ENCODE measurements at places on chromosomes 5 and 9. TPM values are rescaled to one million over a fixed set of nuclear protein-coding genes. Genes with fewer than 3 reads are reported as not detected.

Gene C9orf50
- not detected for total RNA-seq

Gene ADAM19
- 229 TPM for total RNA-seq

Gene LURAP1L
- total RNA-seq: not detected

Gene NEUROG1
- total RNA-seq: not detected

Gene RMI1
- total RNA-seq: 26.1 TPM

Gene TRPM3
- not detected for total RNA-seq

Gene NR2F1-AS1
- not detected for total RNA-seq

Gene PRLR
- not detected for total RNA-seq

Gene PCDHB9
- total RNA-seq: not detected

Gene RUFY1
- 40.2 TPM for total RNA-seq

Gene SPACA9
- 1.1 TPM for total RNA-seq

GRCh38 chr5:141547488-141547887 lies 58.6 kb downstream of the PCDHGC5 start:
- no peak for DNase-seq
- no peak overlapping the region for H3K27ac ChIP-seq
- peaks cover 91% of the 10 kb centered on the region for H3K36me3 ChIP-seq
- no peak overlapping the region for H3K4me3 ChIP-seq
- no peaks in the 10 kb centered on the region for H3K27me3 ChIP-seq
- no peaks in the 10 kb centered on the region for H3K4me1 ChIP-seq

DNA sequence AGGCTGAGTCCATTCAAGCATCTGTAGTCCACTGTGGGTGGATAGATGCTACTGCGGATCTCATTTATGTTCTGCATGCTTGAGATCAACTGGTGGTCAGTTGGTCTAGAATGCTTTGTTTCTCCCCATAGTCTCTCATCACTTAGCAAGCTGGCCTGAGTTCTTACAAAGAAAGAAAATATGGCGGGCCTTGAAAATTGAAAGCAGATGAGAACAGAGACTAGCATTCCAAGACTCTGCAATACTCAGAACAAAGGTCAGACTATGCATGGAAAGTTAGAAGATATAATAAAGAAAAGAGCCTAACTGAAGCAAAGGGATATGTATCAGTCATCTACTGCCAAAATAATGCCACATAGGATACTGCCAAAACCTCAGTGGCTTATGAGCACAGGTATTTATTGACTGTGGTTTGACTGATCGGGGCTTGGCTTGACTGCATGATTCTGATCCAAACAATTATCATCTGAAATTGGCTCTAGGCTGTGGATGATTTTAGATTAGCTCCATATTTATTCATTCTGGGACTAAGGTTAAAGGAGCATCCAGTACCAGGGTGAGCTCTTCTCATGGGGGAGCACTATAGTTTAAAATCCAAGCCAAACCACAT lies 258.9 kb downstream of the TAF11L14 start:
- H3K27me3 ChIP-seq: no peaks in the 10 kb centered on the region
- no peak overlapping the region for H3K27ac ChIP-seq
- no peaks in the 10 kb centered on the region for H3K4me1 ChIP-seq
- DNase-seq: no peak
- H3K36me3 ChIP-seq: no peaks in the 10 kb centered on the region
- H3K4me3 ChIP-seq: no peak overlapping the region

- H3K27me3 ChIP-seq: no peaks in the 10 kb centered on the region
- H3K36me3 ChIP-seq: peaks cover 10% of the 10 kb centered on the region
- DNase-seq: no peak
These were observed 1.9 kb downstream of the STOM start for GRCh38 chr9:121368138-121368522.

DNA sequence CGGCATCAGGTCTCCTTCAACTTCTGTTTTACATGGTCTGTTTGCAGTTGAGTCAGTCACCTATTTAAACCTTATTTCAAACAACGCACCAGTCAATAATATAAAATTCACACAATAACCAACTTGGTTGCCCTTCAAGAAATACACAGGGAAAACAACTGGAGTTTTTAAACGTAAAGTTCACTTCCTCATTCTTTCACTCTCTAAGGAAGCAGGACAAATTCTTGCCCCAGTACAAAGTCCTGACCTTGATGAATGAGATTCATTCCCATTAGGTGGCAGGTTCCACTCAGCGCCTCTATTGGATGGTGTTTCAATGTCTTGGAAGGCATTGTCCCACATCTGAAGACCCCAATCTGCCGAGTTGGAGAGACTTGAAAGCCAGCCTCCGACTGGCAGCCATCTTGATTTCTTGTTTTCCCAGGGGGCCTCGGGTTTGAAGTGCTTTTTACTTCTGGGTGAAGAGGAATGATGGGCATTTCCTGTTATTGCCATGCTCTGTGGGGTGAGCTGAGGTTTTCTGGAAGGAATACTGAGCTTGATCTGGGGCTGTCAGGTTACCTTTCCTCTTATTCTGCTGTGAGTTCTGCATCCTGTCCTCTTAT lies 105.0 kb downstream of the ACER2 start:
- no peak for DNase-seq
- peaks cover 44% of the 10 kb centered on the region for H3K4me1 ChIP-seq
- no peaks in the 10 kb centered on the region for H3K36me3 ChIP-seq
- peak overlapping the region; percentile 40 for H3K27ac ChIP-seq

- H3K27ac ChIP-seq: no peak overlapping the region
- no peaks in the 10 kb centered on the region for H3K27me3 ChIP-seq
- no peak for DNase-seq
- no peaks in the 10 kb centered on the region for H3K4me1 ChIP-seq
- H3K4me3 ChIP-seq: no peak overlapping the region
These were observed 191.3 kb upstream of the TMEM161B start for GRCh38 chr5:88459971-88460370.

GRCh38 chr5:95909738-95910137 lies 51.9 kb downstream of the ELL2 start:
- no peak for DNase-seq
- peaks cover 75% of the 10 kb centered on the region for H3K36me3 ChIP-seq

DNA sequence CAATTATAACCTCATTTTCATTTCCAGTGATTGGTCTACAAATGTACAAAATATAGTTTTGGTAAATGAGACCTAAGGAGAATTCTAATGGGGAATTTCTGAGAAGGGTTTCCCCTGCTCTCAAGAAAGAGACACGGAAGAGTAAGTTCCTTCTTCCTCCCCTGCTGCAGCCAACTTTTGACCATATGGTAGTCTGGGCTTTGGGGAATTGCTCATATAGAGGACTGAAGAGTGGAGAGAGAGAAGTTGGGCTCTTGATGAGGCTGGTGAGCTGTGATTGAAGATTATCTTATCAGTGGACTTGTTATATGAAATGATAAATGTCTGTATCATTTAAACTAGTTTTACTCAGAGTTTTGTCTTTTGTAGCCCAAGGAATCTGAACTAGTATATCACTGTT lies 4.3 kb upstream of the LNPEP start:
- DNase-seq: no peak
- H3K27ac ChIP-seq: no peak overlapping the region
- H3K27me3 ChIP-seq: no peaks in the 10 kb centered on the region
- peaks cover 17% of the 10 kb centered on the region for H3K36me3 ChIP-seq

- H3K27ac ChIP-seq: no peak overlapping the region
- H3K36me3 ChIP-seq: no peaks in the 10 kb centered on the region
- no peak overlapping the region for H3K4me3 ChIP-seq
- no peaks in the 10 kb centered on the region for H3K4me1 ChIP-seq
- DNase-seq: no peak
These were observed 10.5 kb upstream of the MYORG start for GRCh38 chr9:34387239-34387638.

DNA sequence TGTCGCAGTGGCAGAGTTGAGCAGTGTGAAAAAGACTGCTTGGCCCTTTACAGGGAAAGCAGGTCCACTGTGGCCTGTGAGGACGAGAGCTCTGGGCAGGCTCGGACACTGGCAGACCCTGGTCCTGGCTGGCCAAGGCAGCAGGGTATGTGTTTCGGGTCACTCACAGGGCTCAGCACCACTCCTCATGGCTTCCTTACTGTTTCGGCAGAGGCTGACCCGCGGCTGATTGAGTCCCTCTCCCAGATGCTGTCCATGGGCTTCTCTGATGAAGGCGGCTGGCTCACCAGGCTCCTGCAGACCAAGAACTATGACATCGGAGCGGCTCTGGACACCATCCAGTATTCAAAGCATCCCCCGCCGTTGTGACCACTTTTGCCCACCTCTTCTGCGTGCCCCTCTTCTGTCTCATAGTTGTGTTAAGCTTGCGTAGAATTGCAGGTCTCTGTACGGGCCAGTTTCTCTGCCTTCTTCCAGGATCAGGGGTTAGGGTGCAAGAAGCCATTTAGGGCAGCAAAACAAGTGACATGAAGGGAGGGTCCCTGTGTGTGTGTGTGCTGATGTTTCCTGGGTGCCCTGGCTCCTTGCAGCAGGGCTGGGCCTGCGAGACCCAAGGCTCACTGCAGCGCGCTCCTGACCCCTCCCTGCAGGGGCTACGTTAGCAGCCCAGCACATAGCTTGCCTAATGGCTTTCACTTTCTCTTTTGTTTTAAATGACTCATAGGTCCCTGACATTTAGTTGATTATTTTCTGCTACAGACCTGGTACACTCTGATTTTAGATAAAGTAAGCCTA lies 15.7 kb downstream of the SQSTM1 start:
- peak; percentile 64 for DNase-seq
- peak overlapping the region; percentile 89 for H3K27ac ChIP-seq
- H3K27me3 ChIP-seq: no peaks in the 10 kb centered on the region
- H3K4me3 ChIP-seq: peak overlapping the region; percentile 22

GRCh38 chr9:91211919-91212318 lies 149.8 kb downstream of the AUH start:
- H3K4me3 ChIP-seq: peak overlapping the region; percentile 34
- H3K4me1 ChIP-seq: peaks cover 49% of the 10 kb centered on the region
- DNase-seq: no peak
- H3K27ac ChIP-seq: peak overlapping the region; percentile 87

GRCh38 chr9:137128158-137128861 lies 10.6 kb upstream of the GRIN1 start:
- peak overlapping the region; percentile 78 for H3K27ac ChIP-seq
- peaks cover 3% of the 10 kb centered on the region for H3K27me3 ChIP-seq
- no peak for DNase-seq
- H3K36me3 ChIP-seq: peaks cover 3% of the 10 kb centered on the region
- H3K4me1 ChIP-seq: peaks cover 24% of the 10 kb centered on the region

DNA sequence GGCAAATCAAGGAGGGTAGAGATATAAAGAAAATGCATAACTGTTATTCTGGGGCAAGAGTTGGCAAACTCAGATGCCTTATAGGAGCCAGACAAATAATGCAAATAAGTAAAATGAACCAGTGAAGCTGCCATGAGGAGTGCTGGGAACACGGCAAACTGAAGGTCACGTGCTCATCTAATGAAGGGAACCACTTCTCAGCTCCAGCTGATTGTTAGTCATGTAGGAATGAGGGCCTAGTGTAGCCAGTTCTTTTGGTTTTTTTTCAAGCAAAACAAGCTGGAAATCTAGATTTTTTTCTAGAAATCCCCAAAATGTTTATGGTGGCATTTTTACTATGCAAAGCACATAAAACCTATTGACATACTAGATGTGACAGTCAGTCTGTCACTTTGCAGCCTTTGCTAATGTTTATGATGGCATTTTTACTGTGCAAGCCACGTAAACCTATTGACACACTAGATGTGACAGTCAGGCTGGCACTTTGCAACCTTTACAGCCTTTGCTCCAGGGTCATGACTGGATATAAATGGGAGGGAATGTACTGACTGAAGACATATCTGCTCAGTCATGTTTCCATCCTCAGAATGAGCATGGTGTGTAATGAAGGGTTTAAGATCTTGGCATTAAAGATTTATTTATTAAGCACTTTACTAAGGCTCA lies 39.4 kb downstream of the RUSC2 start:
- no peaks in the 10 kb centered on the region for H3K4me1 ChIP-seq
- no peak for DNase-seq
- no peaks in the 10 kb centered on the region for H3K36me3 ChIP-seq
- no peaks in the 10 kb centered on the region for H3K27me3 ChIP-seq

GRCh38 chr9:6413365-6414246 lies 607 bp downstream of the UHRF2 start:
- H3K4me1 ChIP-seq: peaks cover 48% of the 10 kb centered on the region
- H3K27ac ChIP-seq: peak overlapping the region; percentile 84
- H3K36me3 ChIP-seq: peaks cover 36% of the 10 kb centered on the region
- peak overlapping the region; percentile 96 for H3K4me3 ChIP-seq

DNA sequence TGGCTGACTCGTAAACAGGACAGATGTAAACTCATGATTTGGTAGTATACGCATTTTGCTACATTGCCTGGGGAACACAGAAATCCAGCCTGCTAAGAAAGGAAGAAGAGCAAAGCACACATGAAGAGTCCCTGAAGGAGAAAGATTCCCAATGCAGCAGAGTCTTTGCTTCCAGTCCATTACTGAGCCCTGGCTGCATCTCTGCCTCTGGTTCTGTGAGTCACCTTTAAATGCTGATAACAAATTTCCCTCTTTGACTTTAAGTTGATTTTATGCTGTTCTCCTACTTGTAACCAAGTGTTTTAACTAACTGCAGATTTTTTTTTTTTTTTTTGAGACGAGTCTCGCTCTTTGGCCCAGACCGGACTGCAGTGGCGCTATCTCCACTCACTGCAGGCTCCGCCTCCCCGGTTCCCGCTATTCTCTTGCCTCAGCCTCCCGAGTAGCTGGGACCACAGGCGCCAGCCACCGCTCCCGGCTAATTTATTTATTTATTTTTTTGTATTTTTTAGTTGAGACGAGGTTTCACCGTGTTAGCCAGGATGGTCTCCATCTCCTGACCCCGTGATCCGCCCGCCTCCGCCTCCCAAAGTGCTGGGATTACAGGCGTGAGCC lies 8.5 kb upstream of the PRXL2C start:
- H3K27me3 ChIP-seq: peaks cover 2% of the 10 kb centered on the region
- DNase-seq: no peak
- H3K4me3 ChIP-seq: no peak overlapping the region
- H3K4me1 ChIP-seq: no peaks in the 10 kb centered on the region

- no peaks in the 10 kb centered on the region for H3K4me1 ChIP-seq
- H3K27ac ChIP-seq: no peak overlapping the region
- H3K27me3 ChIP-seq: peaks cover 3% of the 10 kb centered on the region
- H3K36me3 ChIP-seq: no peaks in the 10 kb centered on the region
- no peak for DNase-seq
These were observed 303.6 kb downstream of the PIK3R1 start for GRCh38 chr5:68519143-68519542.

DNA sequence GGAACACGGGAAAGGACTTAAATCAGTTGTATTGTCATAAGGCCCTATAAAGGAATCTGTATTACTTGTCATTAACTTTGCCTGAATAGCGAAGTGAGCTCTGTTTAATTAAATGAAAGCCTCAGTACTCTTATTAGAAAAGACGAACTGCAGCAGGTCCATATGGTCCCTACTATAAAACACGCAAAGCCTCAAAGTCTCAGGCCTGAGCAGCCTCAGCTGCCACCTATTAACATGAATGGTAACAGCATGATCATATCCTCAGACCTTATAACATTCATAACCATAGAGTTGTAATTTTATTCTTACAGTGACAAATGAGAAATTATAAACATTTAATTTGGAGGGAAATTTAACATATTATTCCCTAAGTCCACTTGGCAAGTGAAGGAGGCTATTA lies 1113.7 kb upstream of the WWC1 start:
- no peaks in the 10 kb centered on the region for H3K4me1 ChIP-seq
- H3K27ac ChIP-seq: no peak overlapping the region
- DNase-seq: no peak
- no peak overlapping the region for H3K4me3 ChIP-seq
- H3K36me3 ChIP-seq: no peaks in the 10 kb centered on the region

GRCh38 chr5:43425983-43426382 lies 13.8 kb upstream of the CCL28 start:
- H3K36me3 ChIP-seq: no peaks in the 10 kb centered on the region
- H3K4me3 ChIP-seq: no peak overlapping the region
- H3K4me1 ChIP-seq: no peaks in the 10 kb centered on the region
- DNase-seq: no peak
- H3K27me3 ChIP-seq: no peaks in the 10 kb centered on the region

GRCh38 chr5:8471581-8471980 lies 602.6 kb downstream of the MTRR start:
- H3K4me3 ChIP-seq: no peak overlapping the region
- H3K27me3 ChIP-seq: no peaks in the 10 kb centered on the region
- H3K27ac ChIP-seq: no peak overlapping the region
- no peak for DNase-seq
- H3K36me3 ChIP-seq: no peaks in the 10 kb centered on the region
- H3K4me1 ChIP-seq: no peaks in the 10 kb centered on the region

Data from activated T-helper 2 cell treated with anti-CD3 and anti-CD28 coated beads, Interferon-gamma antibody, Interleukin-2, Interleukin-4, amounts not matched to agents 10 μg/mL and 5 μg/mL and 100 μg/mL, durations not matched to agents 14 hours and 24 hours and 36 hours (primary cell).